ENCODE measurements at places on chromosomes 6 and 20. TPM values are rescaled to one million over a fixed set of nuclear protein-coding genes. Genes with fewer than 3 reads are reported as not detected.

GRCh38 chr6:37244430-37245310 is 12.9 kb upstream of the TBC1D22B start:
- DNase-seq: peak; percentile 61

DNA sequence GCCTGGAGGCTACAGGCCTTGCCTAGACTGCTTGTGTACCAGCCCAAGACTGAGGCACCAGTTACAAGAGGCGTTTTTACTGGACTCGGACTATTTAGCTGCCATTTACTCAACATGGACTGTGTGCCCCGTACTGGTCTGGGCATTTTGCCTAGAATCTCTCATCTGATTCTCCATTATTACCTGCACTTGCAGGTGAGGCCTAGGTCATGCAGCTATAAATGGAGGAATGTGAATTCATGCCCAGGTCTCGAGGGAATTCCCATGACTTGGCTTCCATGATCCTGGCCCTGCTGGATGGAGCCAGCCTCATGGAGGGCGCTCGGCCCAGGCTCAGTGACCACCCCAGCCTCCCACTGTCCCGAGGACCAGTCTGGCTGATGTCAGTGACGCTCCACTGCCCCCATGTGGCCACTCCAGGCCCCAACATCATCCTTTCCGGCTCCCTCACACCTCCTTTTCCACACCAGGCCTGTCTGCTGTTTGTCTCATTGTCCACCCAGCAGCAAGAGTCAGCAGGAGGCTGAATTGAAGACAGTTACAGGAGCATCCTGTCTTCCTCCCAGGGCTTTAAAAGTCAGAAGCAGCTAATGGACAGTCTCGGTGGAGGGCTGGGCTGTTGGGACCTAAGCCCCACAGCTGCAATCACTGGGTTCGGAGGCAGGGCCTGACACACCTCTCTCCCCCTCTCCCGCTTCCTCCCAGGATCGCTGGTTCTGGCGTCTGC is 8.7 kb downstream of the MMP24OS start:
- peak; percentile 72 for DNase-seq

Gene SEL1L2
- total RNA-seq: not detected

Gene PCSK2
- total RNA-seq: 0.22 TPM

Gene GSTA3
- total RNA-seq: not detected
